ENCODE measurements at places on chromosomes 5 and 9.
A peak's percentile ranks its signal among the peaks of the same experiment; 100 is the strongest.

DNA sequence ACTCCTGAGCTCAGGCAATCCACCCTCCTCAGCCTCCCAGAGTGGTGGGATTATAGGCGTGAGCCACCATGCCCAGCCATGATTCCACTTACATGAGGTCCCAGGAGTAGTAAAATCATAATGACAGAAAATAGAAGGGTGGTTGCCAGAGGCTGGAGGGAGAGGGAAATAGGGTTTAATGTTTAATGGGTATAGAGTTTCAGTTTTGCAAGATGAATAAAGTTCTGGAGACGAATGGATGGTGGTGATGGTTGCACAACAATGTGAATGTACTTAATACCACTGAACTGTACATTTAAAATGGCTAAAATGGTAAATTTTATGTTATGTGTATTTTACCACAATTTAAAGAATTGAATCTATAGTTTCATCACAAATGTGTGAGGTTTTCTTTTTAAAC is 146.5 kb upstream of the ABCA1 start:
- no peak for DNase-seq

- DNase-seq: no peak
These were observed 35.2 kb downstream of the NCS1 start for GRCh38 chr9:130207241-130207992.

GRCh38 chr5:36444582-36445418 is 143.1 kb upstream of the RANBP3L start:
- DNase-seq: no peak

DNA sequence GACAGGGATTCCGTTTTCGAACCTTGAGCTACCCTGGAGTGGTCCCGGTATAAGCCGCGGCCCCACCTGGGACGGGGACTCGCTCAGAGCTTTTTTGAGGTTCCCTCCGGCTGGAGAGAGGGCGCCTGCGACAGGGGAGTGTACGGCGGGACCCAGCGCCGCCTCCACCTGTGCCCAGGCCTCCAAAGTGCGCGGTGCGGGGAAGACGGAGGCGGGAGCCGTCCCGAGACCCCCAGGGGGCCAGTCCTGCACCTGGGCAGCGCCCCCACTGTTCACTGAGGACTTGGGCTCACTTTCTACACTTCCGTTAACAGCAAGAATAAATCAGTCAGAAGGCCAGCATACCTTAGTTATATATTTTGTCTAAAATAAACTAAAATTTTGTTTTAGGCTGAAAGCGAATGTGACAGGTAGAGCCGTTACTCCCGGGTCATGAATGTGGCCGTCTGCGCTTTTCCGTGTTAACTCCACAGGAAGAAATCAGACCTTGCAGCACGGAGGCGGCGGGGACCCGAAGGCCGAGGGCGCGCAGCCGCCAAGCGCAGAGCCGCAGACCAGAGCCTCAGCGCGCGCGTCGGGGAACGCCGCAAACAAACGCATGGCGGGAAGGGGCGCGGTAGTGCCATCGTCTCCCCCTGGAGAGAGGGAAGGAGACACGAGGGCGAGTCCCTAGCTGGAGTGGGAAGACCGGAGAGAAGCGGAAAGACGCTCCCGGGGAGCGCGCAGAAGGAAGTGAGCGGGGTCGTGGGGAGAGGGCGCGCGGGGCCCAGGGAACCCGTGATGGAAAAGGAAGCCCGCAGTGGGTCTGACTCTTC is 14.1 kb downstream of the TRIM7 start:
- DNase-seq: no peak

- DNase-seq: no peak
These were observed 1.9 kb upstream of the FST start for GRCh38 chr5:53478411-53479044.

GRCh38 chr9:109118808-109119438 is 824 bp downstream of the TMEM245 start:
- DNase-seq: no peak

DNA sequence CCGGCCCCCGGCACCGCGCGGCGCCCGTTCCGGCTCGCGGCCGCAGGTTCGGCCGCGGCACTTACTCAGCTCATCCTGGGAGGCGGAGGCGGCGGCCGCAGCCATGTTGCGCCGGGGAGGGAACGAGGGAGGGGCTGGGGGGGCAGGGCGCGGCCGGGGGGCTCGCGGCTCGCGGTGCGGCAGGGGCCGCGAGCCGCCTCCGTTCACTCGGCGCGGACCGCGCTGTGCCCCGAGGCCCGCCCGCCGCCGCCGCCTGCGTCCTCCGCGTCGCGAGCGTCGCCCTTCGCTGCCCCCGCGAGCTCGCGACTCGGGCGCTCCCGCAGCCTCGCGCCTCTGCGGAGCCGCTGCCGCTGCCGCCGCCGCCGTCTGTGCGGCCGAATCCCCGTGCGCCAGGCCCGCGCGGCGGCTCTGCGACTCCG is 735 bp downstream of the ECPAS start:
- DNase-seq: peak; percentile 17

DNA sequence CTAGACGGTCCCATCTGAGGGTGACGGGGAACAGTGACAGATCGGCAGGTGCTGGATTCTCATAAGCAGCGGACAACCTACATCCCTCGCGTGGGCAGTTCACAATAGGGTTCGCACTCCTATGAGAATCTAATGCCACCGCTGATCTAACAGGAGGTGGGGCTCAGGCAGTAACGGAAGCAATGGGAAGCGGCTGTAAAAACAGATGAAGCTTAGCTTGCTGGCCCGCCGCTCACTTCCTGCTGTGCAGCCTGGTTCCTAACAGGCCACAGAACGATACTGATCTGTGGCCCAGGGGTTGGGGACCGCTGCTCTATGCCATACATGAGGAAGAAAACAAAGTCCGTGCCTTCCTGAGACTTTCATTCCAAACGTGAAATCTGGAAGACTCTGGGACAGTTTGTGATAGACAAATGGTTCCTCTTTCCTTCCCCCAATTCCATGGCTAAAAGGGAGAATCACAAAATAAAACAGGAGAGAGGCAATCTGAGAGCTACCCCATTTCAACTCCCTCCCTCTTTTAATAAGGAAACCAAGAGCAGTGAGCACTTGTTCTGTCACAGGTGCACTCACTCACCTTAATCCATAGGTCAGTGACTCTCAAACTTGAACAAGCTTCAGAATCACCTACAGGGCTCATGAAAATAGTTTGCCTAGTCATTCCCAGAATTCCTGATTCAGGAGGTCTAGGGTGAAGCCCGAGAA is 12.1 kb downstream of the PDCL start:
- no peak for DNase-seq

- no peak for DNase-seq
These were observed 40.0 kb downstream of the AMBP start for GRCh38 chr9:114037961-114038723.

DNA sequence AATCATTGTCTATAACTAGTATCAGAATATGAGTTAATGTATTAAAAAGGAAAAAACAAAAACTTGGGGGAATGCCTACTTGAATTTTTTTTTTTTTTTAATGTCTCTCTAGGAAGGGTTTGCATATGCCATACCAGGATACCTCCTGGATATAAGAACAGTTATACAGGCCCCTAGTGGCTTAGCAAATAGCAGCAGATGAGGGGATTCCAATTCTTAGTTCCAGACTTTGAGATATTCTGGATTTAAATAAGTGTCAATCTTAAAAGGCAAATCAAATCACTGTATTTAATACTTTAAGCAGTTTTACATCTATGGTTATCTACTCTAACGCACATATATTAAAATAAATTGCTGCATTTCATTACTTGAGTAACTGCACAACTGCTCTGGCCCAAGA is 1055.5 kb upstream of the DMAC1 start:
- DNase-seq: no peak

Data from stimulated activated CD8-positive, alpha-beta memory T cell treated with anti-CD3 and anti-CD28 coated beads, Interleukin-2, amount 100 ng/mL, for 1 hour (primary cell).